ENCODE measurements at places on chromosomes 7 and 10.

- DNase-seq, result no peak
Observed at GRCh38 chr10:132112611-132113010, 46.9 kb downstream of the JAKMIP3 start.

- no peak for DNase-seq
Observed at GRCh38 chr7:70807650-70808049, 324.3 kb upstream of the GALNT17 start.

- DNase-seq, result no peak
Observed at GRCh38 chr7:33926535-33926934, 21.2 kb downstream of the BMPER start.

DNA sequence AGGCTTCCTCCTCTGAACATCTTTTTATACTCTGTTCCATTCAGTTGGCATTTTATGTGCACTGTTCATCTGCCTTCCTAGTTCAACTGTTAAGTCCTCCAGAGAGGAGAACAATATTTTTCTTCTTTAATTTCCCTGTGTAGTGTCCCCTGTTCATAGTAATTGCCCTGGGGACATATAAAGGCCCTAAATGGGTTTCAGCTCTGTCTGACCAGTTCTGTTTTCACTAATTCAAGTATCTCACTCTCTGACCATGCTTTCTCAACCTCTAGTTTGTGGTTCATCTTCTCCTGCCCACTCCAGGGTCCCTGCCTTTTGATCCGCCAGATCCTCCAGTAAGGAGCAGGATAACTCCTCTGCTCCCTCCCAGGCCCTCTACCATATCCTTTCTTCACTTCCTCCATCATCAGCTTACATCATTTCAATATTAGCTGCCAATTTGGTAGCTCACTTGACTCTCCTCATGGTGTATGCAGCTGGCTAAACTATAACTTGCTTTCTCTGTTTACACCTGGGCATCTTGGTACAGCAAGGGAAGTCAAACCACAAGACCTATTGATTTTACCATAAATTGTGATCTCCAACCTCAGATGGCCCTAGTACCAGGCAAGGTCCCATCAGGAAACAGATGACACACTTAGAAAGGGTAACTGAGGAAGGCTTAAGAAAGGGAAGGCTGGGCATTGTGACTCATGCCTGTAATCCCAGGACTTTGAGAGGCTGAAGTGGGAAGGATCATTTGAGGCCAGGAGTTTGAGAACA, 17.7 kb upstream of the C10orf67 start:
- DNase-seq, result no peak

DNA sequence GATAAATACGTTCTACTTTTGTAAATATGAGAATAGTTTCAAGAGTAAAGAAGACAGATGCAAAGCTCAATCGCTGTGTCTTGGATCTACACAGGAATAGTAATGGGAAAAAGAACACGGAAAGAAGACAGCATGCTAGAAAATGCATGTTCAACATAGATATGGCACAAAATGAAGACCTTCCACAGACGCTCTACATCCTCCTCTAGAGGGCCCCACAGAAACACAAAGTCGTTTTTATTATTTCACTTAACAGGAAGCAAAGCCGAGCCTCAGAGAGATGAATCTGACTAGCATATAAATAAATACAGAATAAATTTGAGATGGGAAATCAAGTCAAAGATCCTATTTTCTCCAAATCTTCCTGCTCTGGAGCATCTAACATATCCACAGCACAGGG, 292.6 kb downstream of the PARD3 start:
- no peak for DNase-seq

DNA sequence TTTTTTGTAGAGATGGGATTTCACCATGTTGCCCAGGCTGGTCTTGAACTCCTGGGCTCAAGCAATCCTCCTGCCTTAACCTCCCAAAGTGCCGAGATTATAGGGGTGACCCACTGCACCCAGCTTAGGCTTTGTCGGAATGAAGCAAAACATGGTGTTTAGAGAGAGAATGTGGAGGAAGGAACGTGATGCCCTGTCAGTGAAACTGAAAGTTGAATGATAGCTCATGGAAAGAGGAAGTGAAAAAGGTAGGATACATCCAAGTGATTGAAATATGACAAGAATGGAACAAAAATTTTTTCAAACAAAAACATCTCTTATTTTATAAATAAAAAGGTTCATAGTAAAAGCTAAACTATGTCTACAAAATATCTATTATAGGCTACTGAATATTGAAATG, 5.9 kb downstream of the AKAP9 start:
- DNase-seq, result no peak

- DNase-seq, result no peak
Observed at GRCh38 chr7:55024776-55025175, 6.0 kb downstream of the EGFR start.

- no peak for DNase-seq
Observed at GRCh38 chr10:130372222-130372621, 236.0 kb downstream of the GLRX3 start.

GRCh38 chr7:144534655-144535395, 131.3 kb upstream of the NOBOX start:
- DNase-seq, result no peak

GRCh38 chr7:30278376-30278775, 6.0 kb upstream of the ZNRF2 start:
- no peak for DNase-seq

- DNase-seq, result no peak
Observed at GRCh38 chr7:150586785-150587152, 19.6 kb downstream of the GIMAP4 start.

GRCh38 chr7:155495440-155496248, 37.7 kb downstream of the EN2 start:
- DNase-seq, result no peak

DNA sequence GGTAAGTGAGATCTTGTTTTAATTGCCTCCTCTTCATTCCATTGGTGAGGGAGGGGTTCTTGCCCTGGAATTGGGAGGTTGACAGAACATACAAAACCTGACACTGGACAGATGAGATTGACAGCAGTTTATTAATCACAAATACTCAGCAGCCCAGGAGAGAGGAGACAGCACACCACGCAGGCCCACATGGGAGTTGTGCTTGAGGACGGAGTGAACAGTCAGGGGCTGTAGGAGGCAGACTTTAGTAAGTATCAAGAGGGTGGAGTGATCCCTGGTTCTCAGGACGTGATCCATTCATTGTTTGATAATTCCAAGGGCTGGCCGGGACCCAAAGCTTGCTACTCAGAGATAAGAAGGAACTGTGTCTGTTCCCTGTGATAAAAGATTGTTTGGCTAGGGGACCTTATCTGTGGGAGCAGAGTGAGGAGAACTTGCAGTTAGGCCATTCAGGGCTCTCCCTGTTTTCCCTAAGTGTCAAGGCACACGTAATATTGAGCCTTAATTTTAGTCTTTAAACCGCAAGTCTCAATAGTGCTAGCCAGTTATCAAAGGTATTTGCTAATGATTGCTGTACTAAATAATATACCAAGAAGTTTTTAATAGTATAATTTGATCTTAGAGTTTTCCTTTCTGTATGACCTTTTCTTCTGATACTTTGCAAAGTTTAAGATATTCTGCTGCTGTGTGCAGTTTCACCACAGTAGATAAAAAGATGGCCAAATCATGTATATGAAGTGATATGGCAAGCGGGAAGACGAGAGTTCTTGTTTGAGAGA, 14.5 kb downstream of the CAPZA2 start:
- DNase-seq, result no peak

- DNase-seq, result no peak
Observed at GRCh38 chr7:1480670-1481069, 21.4 kb upstream of the MICALL2 start.

DNA sequence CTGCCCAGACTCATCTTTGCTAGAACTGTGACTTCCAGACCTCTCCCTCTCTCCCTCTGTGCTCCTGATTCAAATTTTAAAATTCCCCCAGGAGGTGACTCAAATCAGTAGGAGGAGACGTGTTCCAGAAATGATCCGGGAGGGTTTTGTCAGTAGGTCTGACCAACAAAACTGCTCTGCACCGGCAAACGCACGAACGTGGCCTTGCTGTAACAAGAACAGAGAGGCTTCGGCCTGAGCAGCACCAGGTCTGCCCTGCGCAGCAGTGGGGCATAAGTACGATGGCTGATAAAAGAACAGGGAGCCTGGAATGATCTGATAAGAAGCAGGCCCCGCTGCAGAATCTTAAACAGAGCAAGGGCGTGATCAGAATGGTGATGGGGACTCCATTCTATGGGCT, 152.7 kb upstream of the AUTS2 start:
- DNase-seq, result no peak

GRCh38 chr7:132118641-132119040, 457.6 kb downstream of the PLXNA4 start:
- no peak for DNase-seq

DNA sequence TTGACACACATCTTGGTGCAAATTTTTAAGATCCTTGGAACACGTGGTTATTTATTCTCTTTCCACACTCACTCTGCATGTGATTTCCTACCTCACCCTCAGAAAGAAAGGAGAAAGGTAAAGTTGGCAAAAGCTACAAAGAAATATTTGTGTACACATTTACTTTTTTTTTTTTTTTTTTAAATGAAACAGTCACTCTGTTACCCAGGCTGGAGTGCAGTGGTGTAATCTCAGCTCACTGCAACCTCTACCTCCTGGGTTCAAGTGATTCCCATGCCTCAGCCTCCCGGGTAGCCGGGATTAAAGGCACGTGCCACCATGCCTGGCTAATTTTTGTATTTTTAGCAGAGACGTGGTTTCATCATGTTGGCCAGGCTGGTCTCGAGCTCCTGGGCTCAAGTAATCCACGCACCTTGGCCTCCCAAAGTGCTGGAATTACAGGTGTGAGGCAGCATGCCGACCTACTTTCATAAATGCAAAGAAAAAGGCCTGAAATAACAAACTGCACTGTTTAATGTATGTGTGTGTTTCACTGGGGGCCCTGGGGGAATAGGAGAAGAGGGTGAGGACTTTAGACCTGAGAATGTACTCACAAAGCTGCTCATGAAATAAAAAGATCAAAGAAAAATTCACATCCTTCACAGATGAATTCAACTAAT, 71.6 kb upstream of the GRID1 start:
- no peak for DNase-seq

DNA sequence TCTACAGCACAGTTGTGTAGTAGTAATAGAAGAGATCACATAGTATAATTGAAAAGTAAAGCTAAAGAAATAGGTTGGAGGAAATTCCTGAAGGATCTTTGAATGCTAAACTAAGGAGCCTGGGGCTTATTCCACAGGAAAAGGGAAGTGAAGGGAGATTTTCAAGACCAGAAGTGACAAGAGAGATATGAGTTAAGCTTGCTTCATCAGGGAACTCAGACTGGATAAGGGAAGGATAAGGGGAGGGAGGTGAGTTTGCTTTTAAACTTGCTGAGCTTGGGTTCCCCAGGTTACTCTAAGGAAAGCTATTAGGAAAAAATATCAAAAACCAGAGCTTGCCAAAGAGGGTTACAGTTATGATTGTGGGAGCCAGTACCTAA, 182.4 kb downstream of the RAPGEF5 start:
- no peak for DNase-seq

GRCh38 chr7:135801877-135802276, 53.3 kb upstream of the FAM180A start:
- DNase-seq, result no peak
